Activated T-helper 1 cell treated with anti-CD3 and anti-CD28 coated beads, Interleukin-12 subunit alpha, Interleukin-12 subunit beta, Interleukin-2, Interleukin-4 antibody, amounts not matched to agents 30 ng/mL and 10 ng/mL and 1 ng/mL, durations not matched to agents 14 hours and 24 hours and 36 hours (primary cell): ENCODE measurements at places on chromosomes 12 and 14.

DNA sequence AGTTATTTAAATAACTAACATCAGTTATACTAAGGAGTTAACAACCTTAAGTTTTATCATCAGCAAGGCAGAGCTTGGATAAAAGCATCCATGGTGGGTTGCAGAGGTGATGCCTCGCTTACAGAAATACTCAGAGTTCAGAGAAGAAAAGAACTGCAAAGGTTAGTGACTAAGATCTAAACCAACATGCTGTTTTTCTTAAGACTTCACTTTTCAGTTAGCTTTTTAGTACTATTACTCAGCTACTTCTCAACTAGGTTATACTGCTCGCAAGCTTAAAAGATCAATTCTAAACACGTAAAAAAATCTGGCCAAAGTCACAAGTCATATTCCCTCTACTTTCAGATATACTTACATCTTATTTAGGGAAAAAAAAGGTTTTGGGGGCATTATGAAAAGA is 2.8 kb downstream of the PPP1CC start:
- no peak for DNase-seq

DNA sequence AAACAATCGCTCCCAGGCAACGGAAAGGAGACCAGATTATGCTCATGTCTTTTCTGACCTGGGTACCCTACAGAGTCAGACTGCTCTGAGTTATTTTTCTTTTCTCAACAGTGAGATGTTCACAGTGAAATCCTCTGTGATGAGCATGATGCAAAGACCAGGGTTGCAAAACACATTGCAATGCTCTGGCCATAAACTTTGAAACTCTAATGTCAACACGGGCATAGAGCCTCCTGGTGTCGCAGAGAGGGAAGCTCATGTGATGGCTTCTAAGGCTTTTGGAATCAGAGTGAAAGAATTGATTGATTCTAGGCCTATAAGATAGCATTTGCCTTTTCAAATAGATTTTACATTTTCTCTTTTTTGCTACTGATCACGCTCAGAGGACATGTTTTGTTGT is 193.4 kb downstream of the RASSF9 start:
- DNase-seq, result no peak

- no peak for DNase-seq
These were observed 85.7 kb downstream of the SPPL3 start for GRCh38 chr12:120818416-120818815.

DNA sequence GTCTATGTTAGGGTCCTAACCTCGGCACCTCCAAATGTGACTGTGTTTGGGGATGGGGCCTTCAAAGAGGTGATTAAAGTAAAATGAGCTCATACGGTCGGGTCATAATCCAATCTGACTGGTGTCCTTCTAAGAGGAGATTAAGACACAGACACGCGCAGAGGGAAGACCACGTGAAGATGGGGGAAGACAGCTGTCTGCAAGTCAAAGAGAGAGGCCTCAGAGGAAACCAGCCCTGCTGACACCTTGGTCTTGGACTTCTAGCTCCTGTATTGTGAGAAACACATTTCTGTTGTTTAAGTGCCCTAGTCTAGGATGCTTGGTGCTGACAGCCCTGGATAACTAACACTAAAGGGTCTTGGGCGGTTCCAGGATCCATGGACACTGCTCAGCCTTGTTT is 109.6 kb downstream of the DICER1 start:
- DNase-seq, result no peak

GRCh38 chr12:92926549-92926948 is 2.5 kb downstream of the EEA1 start:
- no peak for DNase-seq

DNA sequence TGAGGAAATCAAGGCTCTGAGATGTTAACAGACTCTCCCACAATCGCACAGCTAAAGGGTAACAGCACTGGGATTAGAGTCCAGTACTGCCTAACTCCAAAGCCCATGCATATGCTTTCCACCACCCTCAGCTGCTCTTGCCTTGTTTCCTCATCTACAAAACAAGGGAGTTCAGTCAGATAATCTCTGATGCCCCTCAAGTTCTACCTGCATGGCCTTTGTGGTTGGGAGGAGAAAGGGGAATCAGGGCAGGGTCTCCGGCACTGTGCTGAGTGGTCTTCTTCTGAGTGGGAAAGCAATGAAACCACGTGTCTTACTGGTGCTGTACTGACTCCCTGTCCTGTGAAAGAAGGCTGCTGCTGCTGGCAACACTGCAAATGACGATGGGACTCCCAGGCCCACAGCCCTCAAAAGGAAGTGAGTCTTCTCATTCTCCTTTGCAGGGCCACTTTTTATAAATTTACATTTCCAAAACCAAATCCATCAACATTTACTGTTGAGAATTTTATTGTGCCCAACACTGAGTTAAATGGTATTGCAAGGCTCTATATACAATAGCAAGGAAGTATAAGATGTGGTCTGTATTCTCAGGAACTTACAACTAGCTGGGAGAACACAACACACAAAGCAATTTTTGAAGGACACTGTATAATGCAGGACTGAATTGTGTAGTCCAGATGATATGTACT is 19.7 kb upstream of the DUSP16 start:
- DNase-seq, result no peak

- no peak for DNase-seq
These were observed 227.4 kb downstream of the NEDD1 start for GRCh38 chr12:97134495-97134894.
